ENCODE measurements at places on chromosomes 12 and 14. TPM values are rescaled to one million over a fixed set of nuclear protein-coding genes. Genes with fewer than 3 reads are reported as not detected.

The TOMM20L gene
- not detected for total RNA-seq

The DDX55 gene
- total RNA-seq, result 5.3 TPM

DNA sequence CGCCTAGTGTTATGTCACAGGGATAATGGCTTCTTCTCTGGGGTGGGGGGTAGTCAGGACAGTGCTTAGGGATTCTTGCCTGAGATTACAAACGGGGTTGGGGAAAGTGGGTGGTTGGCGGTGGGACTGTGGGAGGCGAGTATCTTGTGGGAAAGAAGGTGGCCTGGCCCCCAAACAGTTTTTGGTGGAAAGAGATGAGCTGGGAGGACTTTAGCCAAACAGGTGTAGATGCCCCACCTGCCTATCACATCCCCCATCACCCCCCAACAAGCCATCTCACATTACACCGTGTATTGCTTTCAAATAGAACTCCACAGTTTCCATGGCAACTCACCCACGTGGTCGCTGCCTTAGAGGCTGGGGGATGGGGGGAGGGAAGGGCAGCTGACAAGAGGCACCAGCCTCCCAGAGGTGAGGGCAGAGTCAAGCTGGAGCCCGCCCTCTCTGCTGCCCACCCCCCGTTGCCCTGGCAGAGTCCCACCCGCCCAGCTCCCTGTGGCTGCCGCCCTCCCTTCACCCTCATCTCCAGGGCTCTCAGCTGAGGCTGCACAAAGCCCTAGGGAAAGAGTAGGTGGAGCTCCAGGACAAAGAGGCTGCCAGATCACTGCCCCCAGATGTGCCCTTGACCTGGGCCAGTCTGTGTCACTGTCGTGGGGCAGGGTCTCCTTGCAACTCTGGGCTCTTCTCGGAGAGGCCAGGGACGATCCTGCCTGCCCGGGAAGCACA is 98.3 kb downstream of the LRRC74A start:
- no peak overlapping the region for H3K27ac ChIP-seq
- no peak overlapping the region for H3K4me3 ChIP-seq
- H3K27me3 ChIP-seq, result no peaks in the 10 kb centered on the region
- no peaks in the 10 kb centered on the region for H3K36me3 ChIP-seq
- peaks cover 75% of the 10 kb centered on the region for H3K4me1 ChIP-seq

GRCh38 chr14:92154283-92154942 is 32.6 kb downstream of the CPSF2 start:
- peaks cover 82% of the 10 kb centered on the region for H3K36me3 ChIP-seq
- no peaks in the 10 kb centered on the region for H3K4me1 ChIP-seq
- no peaks in the 10 kb centered on the region for H3K27me3 ChIP-seq
- H3K4me3 ChIP-seq, result no peak overlapping the region

GRCh38 chr12:128662101-128662500 is 161.7 kb downstream of the SLC15A4 start:
- no peaks in the 10 kb centered on the region for H3K36me3 ChIP-seq
- DNase-seq, result no peak
- peaks cover 20% of the 10 kb centered on the region for H3K27me3 ChIP-seq
- no peak overlapping the region for H3K4me3 ChIP-seq

Measured in left ventricle myocardium inferior (tissue), 1 donor.